ENCODE measurements at places on chromosomes 6 and 20.

DNA sequence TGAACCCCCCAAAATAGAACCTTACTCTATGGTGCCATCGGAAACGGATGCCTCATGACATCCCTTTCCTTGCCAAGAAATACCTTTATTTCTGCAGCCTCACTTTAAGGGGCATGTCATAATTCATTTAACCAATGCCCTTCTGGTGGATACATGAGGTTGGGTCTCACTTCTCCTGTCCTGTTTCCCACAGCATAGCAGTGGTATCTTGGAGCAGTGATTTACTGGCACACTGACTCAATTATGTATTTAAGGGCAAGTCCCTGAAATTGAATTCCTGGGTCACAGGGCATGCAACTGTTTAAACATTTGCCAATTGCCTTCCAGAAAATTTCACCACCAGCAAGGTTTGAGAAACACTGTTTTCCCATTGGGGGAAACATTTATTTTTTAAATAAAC lies 639 bp upstream of the LBP start:
- DNase-seq = no peak

DNA sequence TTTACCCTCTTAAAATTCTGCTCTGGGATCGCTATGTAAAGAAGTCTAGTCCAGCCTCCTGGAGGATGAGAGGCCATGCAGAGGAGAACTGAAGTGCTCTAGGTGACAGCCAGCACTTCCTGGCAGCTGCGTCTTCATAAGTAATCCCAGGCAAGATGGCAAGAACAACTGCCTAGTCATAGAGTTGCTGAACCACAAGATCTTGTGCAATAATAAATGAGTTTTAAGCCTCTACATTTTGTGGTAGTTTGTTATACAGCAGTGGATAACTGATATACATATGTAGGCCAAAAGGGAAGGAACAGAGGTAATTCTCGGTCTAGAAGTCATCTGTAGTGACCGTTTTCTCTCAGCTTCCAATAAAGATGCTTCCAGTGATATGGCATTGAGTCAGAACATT lies 103.8 kb upstream of the FLRT3 start:
- peak; percentile 37 for DNase-seq

DNA sequence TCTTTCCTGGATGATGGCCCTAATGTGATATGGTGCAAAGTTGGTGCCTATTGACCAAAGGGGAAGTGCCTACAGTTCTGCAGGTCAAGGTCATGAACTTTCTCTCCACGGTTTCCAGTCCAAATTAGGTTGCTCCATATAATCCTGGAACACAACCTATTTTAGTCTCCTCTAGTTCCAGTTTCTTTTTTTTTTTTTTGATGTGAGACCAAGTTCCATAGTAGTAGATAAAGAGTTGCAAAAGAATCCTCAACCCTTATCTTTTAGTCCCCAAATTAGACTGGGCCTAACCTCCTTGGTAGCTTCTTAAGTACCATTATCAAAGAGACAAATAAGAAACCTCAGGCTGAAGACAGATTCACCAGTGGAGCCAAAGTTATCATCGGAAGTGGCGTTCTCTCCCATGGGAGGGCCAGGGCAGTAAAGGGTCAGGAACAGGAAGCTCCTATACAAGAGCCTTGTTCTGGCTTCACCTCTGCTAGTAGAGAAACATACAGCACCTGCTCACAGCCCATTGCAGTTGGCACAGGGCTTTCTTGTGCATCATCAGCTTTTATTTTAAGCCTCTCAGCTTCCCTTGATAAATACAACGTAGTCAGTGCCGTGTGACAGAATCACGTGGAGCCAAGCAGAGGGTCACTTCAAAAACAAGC lies 132.2 kb upstream of the RREB1 start:
- DNase-seq = no peak

DNA sequence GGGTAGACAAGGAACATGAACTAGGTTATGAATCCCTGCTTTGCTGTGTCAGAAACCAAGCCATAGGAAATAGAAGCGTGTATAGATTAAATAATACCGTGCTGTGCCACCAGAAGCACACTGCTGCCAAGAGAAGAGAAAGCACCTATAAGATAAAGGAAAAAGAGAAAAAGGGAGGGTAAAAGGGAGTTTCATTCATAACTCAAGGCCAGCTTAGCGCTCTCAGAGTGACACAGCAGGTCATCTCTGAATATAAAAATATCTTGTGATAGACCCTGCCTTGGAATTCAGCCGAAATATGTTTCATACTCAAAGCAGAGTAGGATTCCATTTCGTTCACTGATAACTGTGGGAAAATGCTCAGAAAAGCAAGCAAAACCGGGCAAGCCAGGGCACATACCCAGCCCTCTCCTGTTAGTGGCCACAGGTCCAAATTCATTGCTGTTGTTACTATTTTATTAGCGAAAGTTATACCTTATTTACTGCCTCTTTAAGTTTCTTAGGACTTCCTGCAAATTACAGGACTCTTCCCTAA lies 8.7 kb downstream of the JAG1 start:
- DNase-seq = no peak

- no peak for DNase-seq
These were observed 201.4 kb downstream of the ARHGAP18 start for GRCh38 chr6:129508477-129509145.

DNA sequence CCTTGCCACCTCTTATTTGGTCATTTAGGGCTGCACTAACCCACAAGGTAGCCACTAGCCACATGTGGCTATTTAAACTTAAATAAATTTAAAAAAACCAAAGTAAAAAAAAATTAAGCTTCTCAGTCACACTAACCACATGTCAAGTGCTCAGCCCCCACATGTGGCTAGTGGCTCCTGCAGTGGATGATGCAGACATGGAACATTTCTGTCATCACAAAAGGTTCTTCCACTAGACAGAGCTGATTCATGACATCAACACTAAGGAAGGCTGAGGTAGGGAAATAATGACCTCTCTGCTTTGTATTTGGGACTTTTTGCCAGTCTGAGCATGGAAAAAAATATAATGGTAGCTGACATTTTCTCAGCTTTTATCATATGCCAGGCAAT lies 173.0 kb upstream of the FERMT1 start:
- no peak for DNase-seq

GRCh38 chr6:147699637-147700036 lies 191.1 kb downstream of the SAMD5 start:
- DNase-seq = peak; percentile 30

DNA sequence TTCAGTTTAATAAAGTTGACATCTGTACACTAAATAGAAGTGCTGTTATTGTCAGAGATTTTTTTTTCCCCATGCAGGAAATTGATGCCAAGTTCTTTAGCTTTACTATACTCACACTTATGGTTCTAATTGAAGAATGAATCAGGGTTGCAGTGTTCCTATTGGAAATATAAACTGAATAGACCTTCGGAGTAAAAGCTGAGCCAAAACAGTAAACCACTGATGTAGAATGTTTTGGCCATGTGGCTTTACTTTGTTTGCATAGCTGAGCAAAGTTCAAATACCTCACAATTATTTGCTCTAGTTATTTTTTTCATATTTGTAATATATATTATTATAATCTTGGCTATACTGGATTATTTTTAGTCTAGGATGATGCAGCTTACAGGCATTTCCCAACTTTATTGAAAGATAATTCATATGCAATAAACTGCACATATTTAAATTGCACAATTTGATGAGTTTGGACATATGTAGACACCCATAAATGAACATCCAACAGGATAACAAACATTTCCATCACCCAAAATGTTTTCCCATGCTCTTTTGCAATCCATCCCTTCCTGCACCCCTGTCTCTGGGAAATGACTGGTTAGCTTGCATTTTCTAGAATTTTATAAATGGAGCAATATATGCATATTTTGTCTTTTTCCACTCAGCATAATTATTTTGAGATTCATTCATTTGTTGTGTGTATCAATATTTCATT lies 105.8 kb upstream of the NOX3 start:
- no peak for DNase-seq

DNA sequence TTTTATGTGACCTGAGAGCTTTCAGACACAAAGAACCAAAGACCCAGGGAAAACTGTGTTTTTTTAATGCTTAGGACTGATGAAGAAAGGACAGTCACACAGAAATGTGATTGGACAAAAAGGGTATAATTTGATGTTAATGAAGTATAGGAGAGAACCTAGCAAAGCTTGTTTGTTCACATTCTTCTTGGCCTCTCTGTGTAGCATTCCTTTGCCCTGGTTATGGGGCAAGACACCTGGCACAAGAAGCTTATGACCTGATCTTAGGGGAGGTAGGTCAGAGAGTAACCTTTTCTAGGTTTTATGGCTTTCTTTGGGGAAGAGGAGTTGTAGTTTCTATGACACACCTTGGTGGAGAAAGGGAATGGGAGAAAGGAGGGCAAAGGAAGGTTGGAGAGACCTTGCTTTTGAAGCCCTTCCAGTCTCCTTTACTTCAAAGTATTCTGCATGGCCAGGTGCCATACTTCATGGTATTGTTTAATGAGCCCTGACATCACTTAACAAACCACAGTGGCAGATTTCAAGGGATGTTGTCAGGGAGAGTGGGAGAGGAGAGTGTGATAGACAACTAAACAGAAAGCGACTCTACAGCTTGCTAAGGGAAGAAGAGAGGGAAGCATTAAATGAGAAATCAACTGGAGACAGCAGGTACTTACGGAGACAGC lies 701.8 kb upstream of the FLRT3 start:
- no peak for DNase-seq

DNA sequence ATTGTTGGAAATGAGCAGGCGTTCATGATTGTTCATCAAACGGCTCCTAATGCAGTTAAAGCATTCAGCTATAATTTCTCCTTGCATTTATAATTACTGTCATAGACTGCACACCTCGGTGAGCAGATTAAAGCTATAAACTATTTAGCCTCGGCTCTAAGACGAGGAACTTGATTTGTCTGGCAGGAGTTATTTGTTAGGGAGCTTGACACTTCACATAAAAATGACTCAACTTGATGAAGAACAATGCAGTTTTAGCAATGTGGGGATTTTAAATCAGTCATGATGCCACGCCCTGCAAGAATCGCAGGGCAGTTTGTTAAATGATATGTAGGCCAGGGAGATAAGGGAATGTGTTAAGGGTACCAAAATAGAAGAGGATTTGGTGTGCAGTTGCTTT lies 290.2 kb downstream of the TSHZ2 start:
- DNase-seq = no peak

DNA sequence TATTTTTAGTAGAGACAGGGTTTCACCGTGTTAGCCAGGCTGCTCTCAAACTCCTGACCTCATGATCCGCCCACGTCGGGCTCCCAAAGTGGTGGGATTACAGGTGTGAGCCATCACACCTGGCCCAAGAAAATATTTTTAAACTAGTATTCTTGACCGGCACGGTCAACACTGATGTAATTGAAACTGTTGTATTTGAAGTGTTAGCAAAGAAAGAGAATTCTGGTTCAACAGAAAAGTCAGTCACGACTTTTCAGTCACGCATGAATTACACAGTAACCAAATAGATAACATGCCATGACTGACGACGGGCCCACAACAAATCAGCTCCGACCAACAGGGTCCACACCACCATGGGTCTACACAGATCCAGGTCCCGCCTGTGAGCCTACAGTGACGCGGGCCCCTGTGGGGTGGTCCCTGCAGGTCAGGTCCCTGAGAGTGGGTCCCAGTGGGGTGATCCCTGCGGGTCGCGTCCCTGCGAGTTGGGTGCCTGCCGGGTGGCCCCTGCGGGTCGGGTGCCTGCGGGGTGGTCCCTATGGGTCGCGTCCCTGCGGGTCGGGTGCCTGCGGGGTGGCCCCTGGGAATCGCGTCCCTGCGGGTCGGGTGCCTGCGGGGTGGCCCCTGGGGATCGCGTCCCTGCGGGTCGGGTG lies 1.0 kb downstream of the GMEB2 start:
- peak; percentile 34 for DNase-seq

GRCh38 chr20:58993332-58994248 lies 12.5 kb downstream of the NELFCD start:
- DNase-seq = no peak

DNA sequence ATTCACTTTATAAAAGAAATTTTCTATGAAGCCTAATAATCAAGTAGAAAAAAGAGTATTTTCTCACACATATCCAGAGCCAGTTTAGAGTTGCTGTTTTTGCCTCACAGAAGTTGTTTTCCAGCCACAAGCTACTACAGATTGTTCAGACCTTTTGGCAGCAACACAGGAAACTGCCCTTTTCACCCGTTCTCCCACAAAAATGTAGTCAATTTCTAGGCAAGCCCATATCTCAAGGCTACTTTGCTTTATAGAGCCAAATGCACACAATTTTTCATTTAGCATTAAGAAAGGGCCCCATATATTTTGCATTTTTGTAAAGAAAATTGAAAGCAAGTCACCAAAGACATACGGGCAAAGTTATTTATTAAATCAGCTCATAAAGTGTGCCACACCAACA lies 49.5 kb downstream of the EPB41L2 start:
- peak; percentile 73 for DNase-seq

- DNase-seq = peak; percentile 58
These were observed 35.3 kb upstream of the CCND3 start for GRCh38 chr6:41976794-41977484.

- no peak for DNase-seq
These were observed 70.5 kb upstream of the TNFRSF21 start for GRCh38 chr6:47380251-47380650.

- DNase-seq = no peak
These were observed 254.0 kb downstream of the TPBG start for GRCh38 chr6:82617648-82618047.

DNA sequence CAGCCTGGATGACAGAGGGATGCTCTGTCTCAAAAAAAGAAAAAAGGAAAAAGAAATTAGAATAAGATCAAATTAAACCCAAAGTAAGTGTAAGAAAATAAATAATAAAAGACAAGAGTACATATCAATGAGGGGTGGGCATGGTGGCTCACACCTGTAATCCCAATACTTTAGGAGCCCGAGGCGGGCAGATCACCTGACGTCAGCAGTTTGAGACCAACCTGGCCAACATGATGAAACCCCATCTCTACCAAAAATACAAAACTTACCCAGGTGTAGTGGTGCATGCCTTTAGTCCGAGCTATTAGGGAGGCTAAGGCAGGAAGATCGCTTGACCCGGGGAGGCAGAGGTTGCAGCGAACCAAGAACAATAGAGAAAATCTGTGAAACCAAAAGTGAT lies 14.9 kb upstream of the STAU1 start:
- no peak for DNase-seq

- no peak for DNase-seq
These were observed 32.4 kb upstream of the AAR2 start for GRCh38 chr20:36203861-36204260.

GRCh38 chr6:139597771-139598755 lies 223.6 kb upstream of the CITED2 start:
- DNase-seq = peak; percentile 85

GRCh38 chr6:44779130-44779826 lies 391.8 kb downstream of the CDC5L start:
- DNase-seq = no peak

DNA sequence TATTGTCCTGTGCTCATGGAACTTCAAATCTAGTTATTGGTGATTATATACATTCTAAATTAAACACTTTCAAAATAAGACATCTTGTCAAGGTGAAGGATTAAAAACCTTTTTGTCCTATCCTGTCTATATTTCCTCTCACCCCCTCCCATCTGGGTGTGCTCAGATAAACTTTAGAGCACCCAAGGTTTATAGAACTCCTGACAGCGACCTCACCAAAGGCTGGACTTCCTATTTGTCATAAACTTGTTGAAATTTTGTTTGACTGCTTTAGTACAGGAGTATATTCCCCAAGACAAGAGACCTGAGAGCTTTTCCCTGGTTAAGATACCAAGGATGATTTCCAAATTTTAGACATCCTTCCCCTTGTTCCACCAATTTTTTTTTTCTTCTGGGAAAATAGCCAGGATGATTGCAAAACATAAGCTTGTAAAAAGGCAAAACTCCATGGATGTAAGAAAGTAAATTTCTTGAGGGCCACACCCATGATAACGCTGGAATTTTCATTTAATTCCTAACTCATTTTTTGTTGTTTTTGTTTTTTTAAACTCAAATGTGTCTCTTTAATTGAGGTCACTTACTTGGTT lies 33.0 kb downstream of the CARMIL1 start:
- DNase-seq = peak; percentile 38

GRCh38 chr20:30419466-30419865 lies 838.0 kb upstream of the DEFB115 start:
- no peak for DNase-seq

Data from AG20443 (cell line).